ENCODE measurements at places on chromosomes 7 and 10.
A peak's percentile ranks its signal among the peaks of the same experiment; 100 is the strongest.

- DNase-seq, result no peak
These were observed 283.3 kb upstream of the SEMA3A start for GRCh38 chr7:84477786-84478478.

DNA sequence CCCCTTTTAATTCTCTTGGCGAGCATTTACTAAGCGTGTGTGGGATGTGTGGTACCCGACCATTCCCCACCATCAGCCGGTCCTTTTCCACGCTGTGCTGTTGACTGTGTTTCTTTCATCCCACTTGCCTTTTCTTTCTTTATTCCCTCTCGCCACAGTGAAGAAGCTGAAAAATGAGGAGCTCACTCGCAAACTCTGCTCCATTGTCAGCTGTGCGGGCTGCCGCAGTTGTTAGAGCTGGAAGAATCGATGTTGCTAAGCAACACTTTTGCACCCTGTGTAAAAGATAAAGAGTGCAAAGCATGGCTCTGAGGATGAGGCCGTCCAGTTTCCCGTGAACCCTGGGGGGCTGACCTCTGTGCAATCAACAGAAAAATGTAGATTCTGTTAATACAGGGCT lies 203.1 kb upstream of the NEBL start:
- peak; percentile 35 for DNase-seq

- DNase-seq, result no peak
These were observed 1174.3 kb downstream of the XPNPEP1 start for GRCh38 chr10:108749042-108749441.

GRCh38 chr10:485776-486175 lies 203.7 kb downstream of the DIP2C start:
- DNase-seq, result no peak

DNA sequence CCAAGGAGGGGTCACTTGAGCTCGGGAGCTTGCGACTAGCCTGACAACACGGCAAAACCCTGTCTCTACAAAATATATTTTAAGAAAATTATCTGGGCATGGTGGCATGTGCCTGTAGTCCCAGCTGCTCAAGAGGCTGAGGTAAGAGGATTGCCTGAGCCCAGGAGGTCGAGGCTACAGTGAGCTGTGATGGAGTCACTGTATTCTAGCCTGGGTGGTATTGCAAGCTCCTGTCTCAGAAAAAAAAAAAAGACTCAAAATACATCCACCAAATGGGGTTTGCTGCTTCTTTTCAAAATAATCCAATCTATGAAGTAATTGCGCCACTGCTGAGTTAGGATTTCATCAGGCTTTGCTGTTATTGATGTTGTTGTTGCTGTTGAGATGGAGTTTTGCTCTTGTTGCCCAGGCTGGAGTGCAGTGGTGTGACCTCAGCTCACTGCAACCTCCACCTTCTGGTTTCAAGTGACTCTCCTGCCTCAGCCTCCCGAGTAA lies 11.1 kb upstream of the VIM start:
- no peak for DNase-seq

Data from astrocyte of the spinal cord (primary cell).